ENCODE measurements at places on chromosomes 4 and X. TPM values are rescaled to one million over a fixed set of nuclear protein-coding genes. Genes with fewer than 3 reads are reported as not detected.

GRCh38 chr4:14812101-14812500, 190.2 kb upstream of the CPEB2 start:
- H3K27ac ChIP-seq, result no peak overlapping the region
- H3K27me3 ChIP-seq, result no peaks in the 10 kb centered on the region
- H3K4me3 ChIP-seq, result no peak overlapping the region
- no peaks in the 10 kb centered on the region for H3K36me3 ChIP-seq
- DNase-seq, result no peak

GRCh38 chr4:15005474-15006115, 3.3 kb downstream of the CPEB2 start:
- peak overlapping the region; percentile 80 for H3K4me3 ChIP-seq
- no peaks in the 10 kb centered on the region for H3K27me3 ChIP-seq
- peak overlapping the region; percentile 98 for H3K27ac ChIP-seq
- no peaks in the 10 kb centered on the region for H3K36me3 ChIP-seq
- DNase-seq, result no peak
- H3K4me1 ChIP-seq, result peaks cover 31% of the 10 kb centered on the region

GRCh38 chr4:67701517-67701850, 529 bp upstream of the UBA6 start:
- peak overlapping the region; percentile 88 for H3K4me3 ChIP-seq
- peak overlapping the region; percentile 86 for H3K27ac ChIP-seq
- H3K4me1 ChIP-seq, result peaks cover 23% of the 10 kb centered on the region

DNA sequence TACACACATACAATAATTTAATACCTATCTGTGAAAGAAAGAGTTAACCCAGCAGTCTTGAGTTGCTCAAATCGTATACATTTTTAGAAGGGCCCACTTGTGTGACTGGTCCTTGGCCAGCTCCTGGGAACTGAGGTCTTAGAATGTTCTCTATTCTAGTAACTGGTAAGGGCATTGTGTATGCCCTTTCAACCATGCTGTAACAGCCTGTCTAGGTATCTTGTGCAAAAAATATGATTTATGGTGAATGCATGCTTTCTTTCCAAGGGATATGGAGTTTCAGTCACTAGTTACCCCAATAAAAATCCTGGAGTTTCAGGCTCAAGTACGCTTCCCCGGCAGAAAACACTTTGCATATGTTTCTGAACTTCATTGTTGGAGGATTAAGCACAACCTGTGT, 140.6 kb downstream of the NEXMIF start:
- H3K4me1 ChIP-seq, result no peaks in the 10 kb centered on the region
- no peak overlapping the region for H3K4me3 ChIP-seq
- no peak overlapping the region for H3K27ac ChIP-seq
- H3K36me3 ChIP-seq, result no peaks in the 10 kb centered on the region
- DNase-seq, result no peak
- H3K27me3 ChIP-seq, result no peaks in the 10 kb centered on the region

GRCh38 chr4:143294310-143294709, 42.4 kb upstream of the GAB1 start:
- no peak overlapping the region for H3K27ac ChIP-seq
- no peaks in the 10 kb centered on the region for H3K27me3 ChIP-seq
- no peak overlapping the region for H3K4me3 ChIP-seq
- DNase-seq, result peak; percentile 33

DNA sequence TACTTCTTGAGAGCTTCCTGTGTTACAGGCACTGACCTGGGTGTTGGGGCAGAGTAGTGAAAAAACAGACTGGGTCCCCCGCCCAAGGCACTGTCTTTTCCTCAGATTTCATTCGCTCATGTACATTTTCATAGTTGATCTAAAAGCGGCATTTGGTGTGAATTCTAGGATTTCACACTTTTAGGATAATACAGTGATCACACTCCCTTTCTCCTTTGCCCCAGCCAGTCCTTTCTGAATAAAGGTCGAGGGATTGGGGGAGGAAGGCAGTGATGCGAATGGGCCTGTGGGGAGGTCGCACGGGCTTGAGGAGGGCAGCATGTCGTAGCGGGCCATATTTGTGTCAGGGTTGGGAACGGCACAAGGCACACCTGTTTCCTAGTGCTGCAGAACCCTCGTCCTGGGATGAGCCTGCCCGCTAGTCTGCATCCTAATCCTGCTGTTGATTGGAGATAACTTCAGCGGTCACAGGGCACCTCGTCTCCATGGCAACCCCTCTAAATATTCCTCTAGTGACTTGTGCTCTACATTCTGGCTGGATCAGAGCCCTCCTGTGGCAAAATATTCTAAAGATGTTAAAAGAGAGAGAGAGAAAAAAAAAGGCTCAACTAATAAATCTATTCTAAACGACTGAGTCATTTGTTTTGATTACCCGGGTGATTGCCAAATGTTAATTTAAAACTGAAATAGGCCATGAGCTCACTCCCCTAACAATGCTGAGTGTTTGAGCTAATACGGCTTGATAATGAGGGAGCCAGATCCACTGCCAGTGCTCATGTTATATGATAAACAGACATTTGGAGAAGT, 21.8 kb downstream of the FHL1 start:
- peak overlapping the region; percentile 84 for H3K27ac ChIP-seq
- H3K27me3 ChIP-seq, result no peaks in the 10 kb centered on the region
- no peaks in the 10 kb centered on the region for H3K36me3 ChIP-seq
- DNase-seq, result no peak
- H3K4me3 ChIP-seq, result peak overlapping the region; percentile 18

DDX53 gene
- not detected for total RNA-seq

DNA sequence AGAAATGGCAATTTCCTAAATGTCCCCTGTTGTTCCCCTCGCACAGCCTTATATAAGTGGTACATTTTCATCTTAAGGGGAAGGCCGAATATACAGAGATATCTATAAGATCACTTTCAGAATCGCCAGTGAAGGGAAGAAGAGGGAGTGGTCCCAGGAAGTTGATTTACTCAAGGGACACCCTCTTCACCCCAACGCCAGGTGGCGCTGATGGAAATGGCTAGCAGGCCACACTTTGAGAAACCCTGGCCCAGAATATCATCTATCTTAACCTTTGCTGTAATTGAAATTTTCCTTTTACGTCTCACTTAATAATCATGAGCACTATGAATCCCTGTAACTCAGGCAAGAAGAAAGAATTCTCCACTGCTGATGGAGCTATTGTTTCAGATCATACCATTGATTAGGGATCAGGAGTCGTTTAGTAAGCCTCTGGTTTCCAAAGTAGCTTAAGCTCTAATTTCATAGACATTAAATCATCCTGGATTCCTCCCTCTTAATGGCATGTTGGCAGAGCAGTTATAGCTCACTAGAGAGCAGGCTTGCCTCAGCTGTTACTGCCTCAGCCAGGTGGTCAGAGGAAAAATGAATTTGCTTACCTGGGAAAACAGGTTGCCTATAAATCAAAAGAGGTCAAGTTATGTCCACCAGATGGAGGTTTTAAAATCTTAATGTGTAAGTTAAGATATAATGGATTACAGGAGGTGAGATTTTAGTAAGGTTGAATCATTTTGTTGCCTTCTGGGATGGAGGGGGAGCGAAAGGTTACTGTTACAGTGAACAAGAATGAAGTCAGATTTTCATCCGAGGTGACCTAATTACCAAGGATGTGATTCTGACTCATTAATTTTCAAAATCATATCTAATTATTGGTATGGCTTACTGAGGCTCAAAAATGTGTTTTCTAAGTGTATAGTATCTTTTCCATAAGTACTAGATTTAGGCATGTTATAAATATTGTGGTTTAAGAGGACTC, 941.2 kb upstream of the TENM3 start:
- H3K4me1 ChIP-seq, result no peaks in the 10 kb centered on the region
- no peak for DNase-seq
- no peaks in the 10 kb centered on the region for H3K36me3 ChIP-seq
- no peak overlapping the region for H3K4me3 ChIP-seq
- no peaks in the 10 kb centered on the region for H3K27me3 ChIP-seq
- H3K27ac ChIP-seq, result no peak overlapping the region

DNA sequence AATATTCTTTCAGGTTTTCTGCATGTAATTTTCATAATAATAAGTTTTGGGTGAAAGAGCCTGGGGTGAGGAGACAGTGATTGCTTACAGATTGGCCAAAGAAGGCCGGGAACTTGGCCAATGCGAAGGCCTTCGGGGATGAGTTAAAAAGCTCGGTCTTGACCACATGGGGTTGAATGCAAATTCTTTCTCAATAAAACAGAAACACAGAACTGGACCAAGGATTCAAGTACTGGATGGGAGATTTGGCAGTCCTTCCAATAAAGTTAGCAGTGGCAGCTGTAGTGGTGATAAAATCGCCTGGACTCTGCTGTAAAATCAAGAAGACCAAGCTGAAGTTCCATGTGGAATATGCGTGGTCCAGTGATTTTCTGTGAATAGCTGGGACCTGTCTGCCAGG, 282.2 kb upstream of the KLF3 start:
- H3K36me3 ChIP-seq, result no peaks in the 10 kb centered on the region
- no peaks in the 10 kb centered on the region for H3K27me3 ChIP-seq
- H3K4me1 ChIP-seq, result peaks cover 4% of the 10 kb centered on the region

GRCh38 chr4:84622959-84623358, 40.0 kb downstream of the CDS1 start:
- H3K36me3 ChIP-seq, result no peaks in the 10 kb centered on the region
- no peak for DNase-seq
- H3K27ac ChIP-seq, result no peak overlapping the region
- H3K4me1 ChIP-seq, result no peaks in the 10 kb centered on the region
- H3K27me3 ChIP-seq, result no peaks in the 10 kb centered on the region
- no peak overlapping the region for H3K4me3 ChIP-seq

All from gastrocnemius medialis (tissue), 4 donors.